ENCODE measurements at places on chromosomes 6 and 20.
A peak's percentile ranks its signal among the peaks of the same experiment; 100 is the strongest.

DNA sequence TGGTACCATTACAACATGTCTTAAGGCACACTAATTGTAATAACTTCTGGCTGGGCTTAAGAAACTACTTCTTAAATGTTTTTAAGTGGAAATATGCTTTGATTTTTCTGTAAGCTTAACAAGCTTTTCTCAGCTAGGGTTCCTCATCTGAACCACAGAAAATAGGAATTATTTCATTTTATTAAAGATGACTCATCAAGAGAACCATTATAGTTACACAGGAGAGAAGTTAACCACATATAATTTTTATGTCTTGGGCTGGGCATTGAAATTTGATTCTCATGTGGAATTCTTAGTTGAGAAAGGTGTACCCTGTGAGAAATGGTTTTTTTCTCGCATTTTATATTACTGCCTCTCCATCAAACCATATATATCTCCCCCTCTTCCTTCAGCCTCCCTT is 75.1 kb downstream of the QKI start:
- DNase-seq: no peak

GRCh38 chr6:110946498-110946897 is 12.0 kb upstream of the GTF3C6 start:
- DNase-seq: no peak

DNA sequence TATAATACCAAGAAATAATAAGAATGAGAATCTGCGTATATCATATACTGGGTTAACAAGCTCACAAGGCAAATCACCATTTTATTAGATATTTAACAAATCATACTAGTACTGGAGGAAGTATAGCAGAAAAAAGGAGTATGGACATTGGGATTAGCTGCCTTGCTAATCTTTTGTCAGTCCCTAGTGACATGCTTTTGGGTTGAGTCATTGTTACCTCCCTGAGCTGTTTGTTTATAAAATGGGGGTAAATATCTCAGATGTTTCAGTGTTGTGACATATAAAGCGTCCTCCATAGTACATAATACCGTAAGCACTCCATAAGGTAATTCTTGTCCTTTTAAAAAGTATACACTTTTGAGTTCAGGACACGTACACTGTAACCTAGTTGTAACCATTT is 107.0 kb downstream of the ESR1 start:
- no peak for DNase-seq

DNA sequence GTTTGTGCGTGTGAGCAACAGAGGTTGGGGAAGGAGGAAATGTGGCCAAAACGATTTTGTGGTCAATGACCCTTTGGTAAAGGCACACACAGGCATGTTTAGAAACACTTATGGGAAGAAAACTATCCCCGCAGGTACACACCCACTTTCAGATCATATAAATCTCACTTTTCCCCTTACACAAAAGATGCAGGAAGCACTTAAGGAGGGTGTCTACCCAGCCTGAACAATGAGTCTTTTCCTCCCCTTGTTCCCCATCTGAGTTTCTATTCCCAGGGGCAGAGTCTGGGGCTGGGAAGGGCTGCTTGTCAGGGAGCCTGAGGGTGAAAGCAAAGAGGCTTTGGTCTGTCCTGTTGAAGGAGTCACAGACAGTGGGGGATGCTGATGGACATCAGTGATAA is 193.2 kb upstream of the SALL4 start:
- peak; percentile 42 for DNase-seq

DNA sequence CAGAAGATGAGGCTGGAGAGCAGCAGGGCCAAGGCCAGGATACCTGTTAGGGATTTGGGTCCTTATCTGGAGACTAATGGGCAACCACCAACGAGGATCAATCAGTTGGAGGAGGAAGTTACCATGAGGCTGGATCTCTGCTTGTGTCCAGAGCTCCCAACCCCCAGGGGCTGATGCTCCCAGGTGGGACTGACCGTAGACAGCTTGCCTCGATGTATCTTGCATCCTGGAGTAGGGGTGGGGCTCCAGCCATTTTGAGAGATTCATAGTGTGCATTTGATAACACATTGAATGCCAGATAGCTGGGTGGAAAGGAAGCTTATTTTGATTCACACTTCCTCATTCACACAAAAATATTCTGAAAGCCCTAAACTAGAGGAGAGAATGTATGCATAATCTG is 4.6 kb upstream of the RFPL4B start:
- no peak for DNase-seq

- no peak for DNase-seq
Observed at GRCh38 chr6:24631671-24632070, 14.3 kb downstream of the KIAA0319 start.

GRCh38 chr20:933029-933428 is 16.9 kb upstream of the ANGPT4 start:
- DNase-seq: no peak

DNA sequence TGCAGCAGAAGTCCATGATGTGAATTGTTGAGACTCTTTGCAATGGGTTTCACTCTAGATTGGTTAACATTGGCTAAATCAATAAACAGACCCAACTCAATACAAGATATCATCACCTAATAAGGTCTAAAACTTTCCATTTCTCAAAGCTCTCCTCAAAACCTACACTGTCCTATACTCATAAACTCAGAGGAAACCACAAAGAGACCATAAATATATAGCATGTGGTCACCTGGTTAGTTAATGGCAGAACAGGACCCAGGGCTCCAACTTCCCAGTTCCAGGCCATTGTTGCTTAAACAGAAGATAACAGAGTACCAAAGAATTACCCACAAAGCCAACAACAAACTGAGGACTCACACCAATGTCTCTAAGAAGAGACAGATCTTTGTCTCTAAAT is 12.0 kb downstream of the RTN4IP1 start:
- DNase-seq: no peak

DNA sequence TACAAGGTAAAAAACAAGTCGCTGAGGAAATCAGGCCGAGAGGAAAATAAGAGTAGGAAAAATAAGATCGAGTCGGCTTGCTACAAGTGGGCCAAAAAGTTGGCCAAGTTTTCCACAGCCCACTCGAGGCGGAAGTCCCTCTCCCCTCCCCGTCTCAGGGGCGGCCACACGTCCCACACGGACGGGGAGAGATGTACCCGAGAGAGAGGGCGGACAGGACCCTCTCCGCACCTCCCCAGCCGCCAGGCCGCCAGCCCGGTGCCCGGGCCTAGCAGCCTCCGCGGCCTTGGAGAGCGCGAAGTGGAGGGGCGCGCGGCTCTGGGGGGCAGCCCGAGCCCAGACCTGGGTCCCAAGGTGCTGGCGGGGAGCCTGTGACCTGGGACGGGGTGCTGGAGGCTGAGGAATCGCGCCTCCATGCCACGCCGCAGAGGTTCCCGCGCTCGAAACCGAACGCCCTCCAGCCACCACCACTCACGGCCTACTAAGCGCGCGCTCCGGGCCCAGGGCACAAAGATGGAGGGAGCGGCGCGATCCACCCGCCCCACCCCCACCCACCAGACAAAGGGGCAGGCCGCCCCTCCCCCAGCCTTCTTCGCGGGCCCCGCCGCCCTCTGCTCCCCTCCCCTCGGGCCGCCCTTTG is 1.9 kb upstream of the HMGA1 start:
- DNase-seq: no peak

- no peak for DNase-seq
Observed at GRCh38 chr6:89711801-89712200, 73.3 kb upstream of the LYRM2 start.

DNA sequence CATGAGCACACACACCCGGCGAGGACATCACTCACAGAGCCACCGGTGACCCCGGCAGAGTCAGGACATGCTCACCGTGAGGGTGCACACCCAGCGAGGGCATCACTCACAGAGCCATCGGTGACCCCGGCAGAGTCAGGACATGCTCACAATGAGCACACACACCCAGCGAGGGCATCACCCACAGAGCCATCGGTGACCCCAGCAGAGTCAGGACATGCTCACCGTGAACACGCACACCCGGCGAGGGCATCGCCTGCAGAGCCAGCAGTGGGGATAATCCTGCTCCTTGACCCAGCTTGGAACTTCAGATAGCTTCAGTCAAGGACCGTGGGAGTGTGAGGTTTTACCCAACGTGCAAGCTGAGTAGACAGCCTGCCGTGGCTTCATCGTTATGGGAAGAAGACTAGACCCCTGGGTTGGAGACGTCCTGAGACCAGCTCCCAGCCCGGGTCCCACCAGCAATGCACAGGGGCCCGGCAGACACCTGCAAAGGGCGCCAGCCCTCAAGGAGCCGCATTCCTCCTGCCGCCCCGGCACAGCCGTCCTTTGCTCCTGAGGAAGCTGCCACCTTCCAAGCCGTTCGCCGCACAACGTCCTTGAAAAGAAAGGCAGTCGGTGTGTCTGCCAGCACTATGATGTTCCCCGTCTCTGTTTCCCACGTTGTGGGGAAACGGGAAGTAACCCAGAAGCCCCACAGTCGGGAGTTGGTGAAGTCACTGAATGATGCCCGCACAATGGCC is 192.3 kb downstream of the DLL1 start:
- no peak for DNase-seq

DNA sequence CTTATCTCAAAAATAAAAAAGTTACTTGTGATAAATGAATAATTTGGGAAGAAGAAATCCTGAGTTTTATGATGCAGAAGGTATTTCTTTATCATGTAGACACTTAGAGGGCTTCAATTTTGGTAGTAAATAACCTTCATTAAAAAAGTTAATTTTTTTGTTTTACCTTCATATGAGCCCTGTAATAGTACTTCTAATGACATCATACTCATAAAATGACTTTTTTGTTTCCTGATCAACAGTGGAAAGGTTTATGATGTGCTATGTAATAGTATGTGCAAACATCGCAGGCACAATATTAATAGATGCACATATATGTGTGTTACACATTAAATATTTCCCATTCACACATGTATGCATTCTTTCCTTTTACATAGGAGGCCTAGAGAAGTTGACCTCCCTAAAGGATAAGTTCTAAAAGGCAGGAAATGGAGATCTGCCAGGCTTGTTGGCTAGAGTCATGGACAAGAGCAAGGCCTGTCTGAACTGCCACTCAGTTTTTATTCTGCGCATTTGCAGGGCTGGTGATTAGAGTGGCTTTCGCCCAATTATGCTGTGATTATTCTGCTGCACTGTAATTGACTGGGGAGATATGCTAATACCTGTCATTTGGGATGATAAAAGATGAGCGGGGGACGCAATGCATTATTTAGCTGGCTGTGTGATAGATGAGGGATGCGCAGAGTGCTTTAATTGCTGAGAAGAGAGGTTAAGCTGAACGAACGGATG is 272.6 kb downstream of the TMEM242 start:
- DNase-seq: no peak

DNA sequence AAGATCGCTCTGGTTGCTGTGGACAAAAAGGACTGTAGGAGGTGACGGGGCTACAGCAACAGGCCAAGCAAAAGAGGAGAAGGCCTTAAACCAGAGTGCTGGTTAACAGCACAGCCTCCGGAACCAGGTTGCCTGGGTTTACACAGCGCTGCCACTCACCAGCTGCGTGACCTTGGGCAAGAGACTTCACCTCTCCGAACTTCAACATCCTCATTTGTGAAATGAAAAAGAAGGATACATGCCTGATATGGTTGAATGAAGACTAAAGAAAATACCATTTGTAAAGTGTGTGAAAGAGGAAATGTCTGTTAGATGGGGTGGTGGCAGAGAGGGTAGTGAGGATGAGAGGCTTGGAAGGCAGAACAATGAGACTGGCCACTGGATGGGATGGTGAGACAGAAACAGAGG is 44.9 kb downstream of the PREX1 start:
- no peak for DNase-seq

DNA sequence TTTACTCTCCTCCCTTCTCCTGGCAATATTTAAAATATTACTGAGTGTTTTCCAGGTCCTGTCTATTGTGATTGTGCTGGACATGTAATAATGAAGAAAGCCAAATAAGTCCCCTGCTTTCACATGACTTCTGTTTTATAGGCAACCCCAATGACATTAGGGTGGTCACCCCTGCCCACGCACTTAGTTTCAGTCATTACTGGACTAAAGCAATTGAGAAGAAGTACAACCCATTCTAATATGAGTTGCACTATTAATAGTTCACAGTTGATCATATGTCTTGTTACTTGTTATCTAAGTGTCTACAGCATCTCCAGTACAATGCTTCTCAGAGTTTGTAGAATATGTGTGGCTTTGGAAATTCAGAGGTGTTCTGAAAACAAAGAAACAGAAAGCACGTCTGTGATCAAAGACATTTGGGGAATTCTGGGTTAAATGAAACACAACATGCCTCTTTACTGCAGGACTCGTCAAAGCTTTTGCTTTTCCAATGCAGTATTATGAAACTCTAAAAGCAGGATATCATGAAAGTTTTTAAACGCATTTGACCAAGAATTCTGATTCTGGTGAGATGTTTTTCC is 789.5 kb downstream of the DHX35 start:
- no peak for DNase-seq

- DNase-seq: no peak
Observed at GRCh38 chr6:84050408-84050807, 16.8 kb downstream of the MRAP2 start.

DNA sequence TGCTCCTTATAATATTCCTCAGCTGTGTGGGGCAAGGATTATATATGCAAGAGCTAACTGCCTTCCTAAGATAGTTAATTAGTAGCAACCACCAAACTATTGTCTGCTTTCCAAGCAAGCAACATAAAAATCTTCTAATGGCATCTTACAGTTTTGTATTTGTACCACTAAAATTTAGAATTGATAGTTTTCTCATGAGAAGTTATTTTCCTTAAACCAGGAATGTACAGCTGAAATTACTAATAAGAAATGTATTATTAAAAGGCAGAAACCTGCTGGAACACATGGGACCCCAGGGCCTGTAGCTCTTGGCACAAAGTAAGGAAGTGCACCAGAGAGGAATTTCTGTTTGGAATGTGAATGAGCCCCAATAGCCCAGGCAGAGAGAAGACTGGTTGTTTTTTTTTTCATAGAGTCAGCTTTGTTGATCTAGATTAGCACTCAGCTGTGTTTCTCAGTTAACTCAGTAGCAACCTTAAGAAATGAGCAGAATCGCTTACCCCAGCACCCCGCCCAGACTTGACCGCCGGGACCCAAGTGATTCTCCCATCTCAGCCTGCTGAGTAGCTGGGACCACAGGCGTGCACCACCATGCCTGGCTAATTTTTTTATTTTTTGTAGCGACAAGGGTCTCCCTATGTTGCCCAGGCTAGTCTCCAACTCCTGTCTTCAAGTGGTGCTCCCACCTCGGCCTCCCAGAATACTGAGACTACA is 2.6 kb downstream of the MGME1 start:
- no peak for DNase-seq

DNA sequence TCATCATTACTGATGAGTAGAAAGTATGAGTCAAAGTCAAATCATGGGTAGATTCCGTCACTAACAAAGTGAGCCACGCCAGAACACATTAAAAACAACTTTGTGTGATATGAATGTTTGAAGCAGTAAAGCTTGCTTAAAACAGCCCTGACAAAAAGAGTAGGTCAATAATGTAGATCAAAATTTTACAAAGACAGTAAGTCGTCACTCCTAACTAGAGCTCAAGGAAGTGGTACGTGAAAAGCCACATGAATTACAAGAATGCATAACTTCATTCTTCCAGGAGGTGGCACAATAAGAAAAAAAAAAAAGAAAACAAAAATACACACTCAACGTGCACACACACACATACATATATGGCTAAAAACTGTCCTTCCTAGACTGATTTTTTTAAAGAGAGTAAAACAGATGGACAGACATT is 69.9 kb downstream of the HACE1 start:
- DNase-seq: peak; percentile 7

GRCh38 chr6:24357336-24358218 is at the start of gene DCDC2:
TSS of gene DCDC2 (minus strand) at chr6:24358059. CDS start at chr6:24357750, 309 bp downstream.
- no peak for DNase-seq

Measured in HFF-Myc (cell line).